ENCODE measurements at places on chromosomes 12 and 14.

DNA sequence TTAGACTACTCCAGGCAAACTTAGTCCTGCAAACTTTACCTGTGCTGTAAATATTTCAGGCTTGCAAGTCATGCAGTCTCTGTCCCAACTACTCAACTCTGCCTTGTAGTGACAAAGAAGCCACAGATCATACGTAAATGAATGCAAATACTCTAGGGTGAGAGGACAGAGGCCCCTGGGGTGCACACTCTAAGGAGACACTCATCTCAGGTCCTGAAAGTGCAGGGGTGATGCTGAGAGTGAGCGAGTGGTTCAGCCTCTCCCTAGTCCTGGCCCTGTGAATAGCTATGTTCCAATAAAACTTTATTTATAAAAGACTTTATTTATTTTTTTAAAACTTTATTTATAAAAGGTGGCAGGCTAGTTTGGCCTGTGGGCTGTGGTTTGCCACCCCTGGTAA, 34.9 kb downstream of the HCAR2 start:
- no peak for DNase-seq

DNA sequence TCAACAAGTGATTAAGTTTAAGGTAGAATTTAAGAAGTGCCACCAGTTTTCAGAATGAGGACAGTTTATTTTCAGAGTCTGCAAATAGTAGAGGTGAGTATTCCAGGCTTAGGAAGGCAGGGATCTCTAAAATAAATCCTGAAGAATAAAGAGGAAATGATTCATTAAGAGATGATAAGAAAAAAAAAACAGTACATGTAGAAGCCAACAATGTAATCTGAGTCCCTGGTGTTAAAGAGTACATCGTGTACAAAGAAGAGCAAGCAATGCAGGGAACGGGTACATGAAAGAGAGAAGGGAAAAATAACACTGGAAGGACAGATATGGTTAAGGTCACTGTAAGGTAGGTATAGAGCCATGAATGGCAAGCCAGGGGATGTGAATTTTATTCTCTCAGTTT, 95.2 kb upstream of the FOXG1 start:
- DNase-seq, result no peak

DNA sequence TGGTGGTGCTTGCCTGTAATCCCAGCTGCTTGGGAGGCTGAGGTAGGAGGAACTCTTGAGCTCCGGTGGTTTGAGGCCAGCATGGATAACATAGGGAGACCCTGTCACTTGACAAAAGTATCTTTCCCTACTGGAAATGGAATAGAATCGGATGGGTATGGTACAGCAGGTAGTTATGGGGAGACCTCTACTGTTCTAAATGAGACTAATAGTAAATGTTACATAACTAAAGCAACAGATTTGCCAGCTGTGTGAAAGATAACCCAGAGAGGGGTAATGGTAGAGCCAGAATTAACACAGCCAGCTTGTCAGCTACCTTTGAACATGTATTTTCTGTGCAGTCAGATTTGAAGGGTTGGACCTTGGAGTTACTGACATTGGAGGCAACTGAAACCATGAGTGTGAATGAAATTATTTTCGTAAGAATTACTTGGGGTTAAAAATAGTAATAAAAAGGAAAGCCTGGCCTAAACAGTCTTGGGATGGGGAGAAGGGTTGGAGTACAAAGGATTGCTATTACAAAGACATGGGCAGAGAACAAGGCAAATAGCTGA, 21.7 kb upstream of the NUP107 start:
- DNase-seq, result no peak

DNA sequence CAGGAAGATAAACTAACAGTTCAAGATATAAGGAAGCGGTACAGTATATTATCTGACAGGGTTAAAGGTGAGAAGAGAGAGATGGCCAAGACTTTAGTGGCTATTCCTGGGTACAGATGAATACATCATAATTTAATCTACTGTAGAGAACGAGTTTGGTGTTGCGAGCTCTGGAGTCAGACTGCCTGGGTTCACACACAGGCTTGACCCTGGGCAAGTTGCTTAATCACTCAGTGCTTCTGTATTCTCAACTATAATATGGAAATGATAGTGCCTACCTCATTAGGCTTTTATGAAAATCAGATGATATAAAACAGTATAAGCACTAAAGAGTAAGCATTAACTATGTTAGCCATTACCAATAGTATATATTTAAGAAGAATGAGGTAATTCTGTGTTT, 3.5 kb downstream of the PPM1H start:
- DNase-seq, result no peak

DNA sequence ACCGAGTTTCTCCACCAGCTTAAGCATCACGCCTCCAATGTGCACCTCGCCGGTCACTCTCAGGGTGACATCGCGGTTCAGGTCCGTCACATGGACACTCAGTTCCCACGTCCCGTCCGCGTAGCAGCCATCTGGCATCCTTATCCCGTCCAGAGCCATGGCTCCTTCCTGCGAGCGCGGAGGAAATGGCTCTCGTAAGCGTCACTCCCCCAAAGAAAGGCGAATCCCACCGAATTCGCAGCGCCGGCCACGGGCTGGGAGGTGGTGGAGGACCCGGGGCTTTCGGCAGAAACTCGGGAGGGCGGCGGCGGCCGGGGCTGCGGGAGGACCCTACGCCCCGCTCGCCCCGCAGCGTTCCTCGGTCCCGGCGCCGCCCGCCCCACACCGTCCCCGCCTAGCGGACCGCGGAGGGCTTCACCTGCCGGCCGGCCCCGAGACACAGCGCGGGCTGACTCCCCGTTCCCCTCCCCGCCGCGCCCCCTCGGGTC, 396 bp downstream of the FERMT2 start:
- peak; percentile 36 for DNase-seq

- no peak for DNase-seq
Observed at GRCh38 chr12:53980802-53981496, 4.0 kb upstream of the HOXC10 start.

- DNase-seq, result no peak
Observed at GRCh38 chr12:93838193-93838592, 161.0 kb downstream of the CRADD start.

DNA sequence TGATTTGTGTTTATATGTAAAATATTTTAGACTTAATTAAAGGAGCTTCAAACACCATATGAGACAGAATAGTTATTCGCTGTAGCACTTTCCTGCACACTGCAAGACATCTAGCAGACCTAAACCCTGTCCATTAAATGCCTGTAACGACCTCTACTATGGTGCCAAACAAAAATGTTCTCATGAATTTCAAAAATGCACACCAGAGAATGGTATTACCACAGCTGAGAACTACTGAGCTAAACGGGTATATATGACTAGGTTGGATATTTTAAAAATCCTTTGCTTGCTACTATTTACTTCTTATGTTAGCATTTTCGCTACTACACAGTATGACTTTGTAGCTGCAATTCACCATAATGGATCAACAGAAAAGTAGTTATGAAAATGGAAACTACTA, 34.8 kb downstream of the SPPL3 start:
- no peak for DNase-seq

- no peak for DNase-seq
Observed at GRCh38 chr12:68856510-68856909, 48.5 kb downstream of the MDM2 start.

- DNase-seq, result no peak
Observed at GRCh38 chr12:87383680-87384079, 645.5 kb downstream of the C12orf50 start.

DNA sequence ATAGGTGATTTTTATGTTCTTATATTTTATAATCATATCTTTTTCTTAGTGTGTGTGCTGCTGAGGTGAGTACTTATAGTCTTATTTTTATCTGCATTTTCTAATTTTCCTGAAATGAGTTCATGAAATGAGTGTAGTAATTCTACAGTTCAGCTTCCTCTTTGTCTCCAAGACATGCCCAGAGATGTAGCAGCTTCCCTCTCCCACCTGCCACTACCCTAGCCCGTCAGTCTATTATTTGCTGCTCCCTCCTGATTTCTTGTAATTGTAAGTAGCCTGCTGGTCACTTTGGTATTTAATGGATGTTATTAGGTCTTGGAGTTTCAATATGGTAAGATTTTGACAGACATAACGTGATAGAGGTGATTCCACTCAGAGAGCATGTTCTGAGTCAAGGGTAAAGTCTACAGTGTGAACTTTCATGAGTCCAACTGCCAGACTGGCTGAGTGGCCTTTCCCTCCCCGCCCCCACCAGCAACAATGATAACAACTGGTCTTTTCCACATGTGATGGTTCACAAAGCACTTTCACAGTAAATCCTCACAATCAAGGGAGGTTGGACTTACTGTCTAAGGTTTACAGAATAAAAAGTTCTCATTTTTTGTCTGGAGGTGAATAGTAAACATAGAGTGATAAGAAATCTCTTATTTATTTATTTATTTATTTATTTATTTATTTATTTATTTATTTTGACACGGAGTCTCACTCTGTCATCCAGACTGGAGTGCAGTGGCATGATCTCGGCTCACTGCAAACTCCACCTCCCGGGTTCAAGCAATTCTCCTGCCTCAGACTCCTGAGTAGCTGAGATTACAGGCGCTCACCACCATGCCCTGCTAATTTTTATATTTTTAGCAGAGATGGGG, 4.2 kb upstream of the RIPK3 start:
- no peak for DNase-seq

DNA sequence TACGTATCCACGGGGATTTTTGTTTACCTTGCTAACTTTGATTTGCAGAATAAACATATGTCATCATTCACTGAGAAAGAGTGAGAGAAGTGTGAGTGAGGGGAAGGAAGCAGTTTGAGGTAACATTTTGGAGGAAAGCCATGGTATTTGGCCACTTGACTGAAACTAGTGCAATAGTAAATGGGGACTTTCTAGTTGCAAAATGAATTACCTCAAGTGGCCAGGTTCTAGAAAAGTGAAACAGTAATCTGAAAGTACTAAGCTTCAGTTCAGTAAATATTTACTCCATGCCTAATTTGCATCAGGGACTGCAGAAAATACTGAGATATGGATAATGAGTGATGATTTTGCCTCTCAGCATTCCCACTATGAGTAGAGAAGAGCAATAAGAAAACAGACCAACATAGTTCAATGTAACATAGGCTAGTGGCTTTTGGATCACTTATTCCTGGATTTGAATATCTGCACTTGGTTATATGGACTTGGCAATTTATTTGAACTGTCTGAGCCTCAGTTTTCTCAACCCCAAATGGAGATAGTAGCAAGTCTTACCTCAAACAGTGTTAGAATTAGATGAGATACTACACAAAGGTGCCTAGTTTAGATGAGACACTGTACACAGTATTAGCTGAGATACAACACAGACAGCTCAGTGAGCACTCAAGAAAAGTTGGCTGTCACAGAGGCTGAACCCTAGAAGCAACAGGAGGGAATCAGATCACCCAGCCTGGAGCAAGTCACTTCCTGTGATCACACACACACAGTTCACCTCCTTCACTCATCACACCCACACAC, 439.1 kb downstream of the NPAS3 start:
- no peak for DNase-seq

GRCh38 chr12:644818-645552, 18.3 kb downstream of the NINJ2 start:
- no peak for DNase-seq

GRCh38 chr12:51377099-51377984, 13.9 kb downstream of the GALNT6 start:
- DNase-seq, result no peak

DNA sequence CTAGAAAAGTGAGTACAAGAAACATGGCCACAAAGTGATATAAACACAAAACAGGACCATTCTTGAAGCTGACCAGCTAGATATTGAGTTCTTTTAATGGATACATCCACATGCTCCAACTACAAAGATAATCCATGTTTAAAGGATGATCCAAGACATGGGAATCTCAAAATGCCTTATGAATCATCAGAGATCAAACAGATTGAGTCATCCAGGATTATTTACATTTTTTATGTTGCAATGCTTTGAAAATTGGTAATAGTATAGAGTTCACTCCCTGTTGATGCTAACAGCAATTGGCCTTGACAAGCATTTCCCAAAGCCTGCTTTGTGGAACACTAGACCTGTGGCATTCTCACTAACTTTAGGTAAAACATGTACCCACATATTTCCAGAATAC, 293.0 kb upstream of the TBX3 start:
- no peak for DNase-seq

GRCh38 chr14:74922752-74923401, at the start of gene RPS6KL1:
Gene RPS6KL1 (minus strand): TSS chr14:74923260. CDS start chr14:74921541, 1,719 bp downstream.
- DNase-seq, result peak; percentile 89

- DNase-seq, result peak; percentile 58
Observed at GRCh38 chr14:65412856-65413738, 567 bp downstream of the FUT8 start.

DNA sequence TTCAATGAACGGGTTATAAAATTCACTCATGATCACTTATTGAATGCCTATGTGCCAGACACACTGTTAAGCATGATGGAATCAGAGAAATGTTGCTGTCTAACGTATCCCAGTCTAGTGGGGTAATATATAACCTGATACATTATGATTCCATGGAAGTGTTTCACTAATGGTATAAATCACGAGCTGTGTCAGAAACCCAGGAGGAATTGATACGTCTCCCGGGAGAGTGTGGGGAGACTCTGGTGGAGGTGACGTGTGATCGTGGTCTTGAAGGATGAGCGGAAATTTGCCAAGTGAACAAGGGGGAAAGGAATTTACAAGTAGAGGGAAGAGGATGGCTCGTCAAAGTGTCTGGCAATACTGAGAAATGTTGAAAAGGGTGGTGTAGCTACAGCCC, 26.5 kb downstream of the MANSC1 start:
- DNase-seq, result no peak

GRCh38 chr12:113709456-113709855, 237.8 kb upstream of the LHX5 start:
- no peak for DNase-seq

- DNase-seq, result no peak
Observed at GRCh38 chr14:94598816-94599655, 13.2 kb upstream of the SERPINA3 start.

DNA sequence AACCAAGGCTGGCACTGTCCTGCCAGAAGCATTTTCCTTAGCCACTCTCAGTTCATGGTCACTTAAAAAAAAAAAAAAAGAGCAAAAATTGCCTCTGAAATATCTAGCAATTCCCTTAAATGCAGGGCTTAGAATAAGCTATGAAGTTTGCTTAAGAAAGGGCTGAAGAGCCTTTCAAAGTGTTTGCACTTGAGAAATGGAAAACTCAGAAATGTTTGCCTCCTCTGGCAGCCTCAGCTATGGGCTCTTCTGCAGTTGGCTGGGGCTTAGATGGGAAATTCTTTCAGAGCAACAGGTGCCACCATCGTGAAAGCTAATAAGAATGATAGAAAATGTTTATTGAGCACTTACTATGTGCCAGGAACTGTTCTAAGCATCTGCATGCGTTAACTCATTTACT, 48.5 kb upstream of the TSPAN11 start:
- no peak for DNase-seq

DNA sequence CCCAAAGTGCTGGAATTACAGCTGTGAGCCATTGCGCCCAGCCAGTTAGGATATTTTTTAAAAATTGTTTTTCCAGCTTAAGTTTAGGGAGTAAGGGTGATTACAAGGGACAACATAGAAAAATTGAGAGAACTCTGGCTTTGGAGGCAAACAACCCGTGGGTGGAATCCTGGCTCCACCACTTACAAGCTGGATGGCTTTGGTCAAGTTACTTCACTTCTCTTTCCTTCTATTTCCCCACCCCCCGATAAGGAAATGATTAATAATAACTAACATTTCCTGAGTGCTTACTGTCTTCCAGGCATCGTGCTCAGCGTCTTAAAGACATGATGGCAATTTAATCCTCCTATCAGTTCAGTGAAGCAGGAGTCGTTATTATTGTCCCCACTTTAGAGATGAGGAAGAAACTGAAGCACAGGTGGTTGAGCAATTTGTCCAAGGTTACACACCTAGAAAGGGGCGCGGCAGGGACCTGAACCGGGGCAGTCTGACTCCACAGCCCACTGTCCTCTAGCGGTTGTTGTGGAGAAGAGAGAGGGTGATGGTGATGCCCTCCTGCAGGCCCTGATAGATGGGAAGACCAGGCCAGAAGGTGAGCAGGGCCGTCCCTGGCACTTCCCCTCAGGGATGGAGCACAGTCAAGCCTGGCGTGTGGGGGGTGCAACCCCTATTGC, 16.7 kb upstream of the FAIM2 start:
- no peak for DNase-seq
